Daoy (cell line): ENCODE measurements at places on chromosomes 4 and X. TPM values are rescaled to one million over a fixed set of nuclear protein-coding genes. Genes with fewer than 3 reads are reported as not detected.

DNA sequence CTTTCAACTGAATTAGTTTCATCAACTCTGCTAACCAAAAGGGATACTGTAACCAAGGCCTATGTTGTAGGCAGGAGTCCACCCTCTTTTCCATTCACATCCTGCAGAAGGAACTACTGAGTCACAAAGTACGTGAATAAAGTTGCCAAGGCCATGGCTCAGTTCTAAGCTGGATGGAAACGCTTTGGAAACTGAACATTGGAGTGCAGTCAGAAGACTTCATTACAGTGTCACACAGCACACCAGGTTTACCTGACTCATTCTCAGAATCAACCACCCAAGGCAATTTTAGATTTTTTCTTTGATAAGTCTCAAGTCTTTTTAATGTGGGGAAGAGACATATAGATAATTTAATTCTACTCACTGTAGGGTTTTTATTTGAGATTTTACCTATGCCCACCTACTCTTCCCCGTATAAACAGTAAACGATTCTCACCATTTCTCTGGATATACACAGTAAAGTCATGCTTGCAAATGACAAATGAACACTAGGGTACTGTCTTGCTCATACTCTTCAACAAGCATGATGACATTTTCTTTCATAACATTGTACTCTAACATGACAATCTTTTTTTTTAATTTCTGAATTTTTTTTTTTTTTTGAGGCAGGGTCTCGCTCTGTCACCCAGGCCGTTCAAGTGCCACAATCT is 58.9 kb upstream of the RBM47 start:
- DNase-seq = no peak

DNA sequence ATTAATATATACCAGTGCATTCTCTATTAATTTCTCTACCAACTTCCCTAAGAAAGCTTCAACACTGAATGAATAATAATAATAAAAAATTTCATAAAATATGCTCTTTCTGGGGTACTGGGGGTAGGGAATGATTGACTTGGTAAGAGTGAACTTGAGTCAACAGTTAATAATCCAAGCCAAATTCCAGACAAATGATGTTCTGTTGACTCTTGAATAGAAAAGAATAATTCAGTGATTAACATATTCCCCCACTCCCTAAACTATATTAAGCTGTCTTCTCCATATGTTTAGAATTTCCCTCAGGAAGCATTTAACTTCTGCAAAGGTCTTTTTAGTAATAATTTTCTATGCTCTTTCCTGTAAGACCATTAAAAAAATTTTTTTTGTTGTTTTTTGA is 12.3 kb downstream of the PGRMC2 start:
- DNase-seq = no peak

GRCh38 chr4:48296365-48296764 is 26.7 kb upstream of the TEC start:
- no peak for DNase-seq

GRCh38 chrX:72609313-72609712 is 36.7 kb upstream of the HDAC8 start:
- no peak for DNase-seq

GRCh38 chr4:96912716-96913115 is 1072.8 kb downstream of the PDHA2 start:
- no peak for DNase-seq

DNA sequence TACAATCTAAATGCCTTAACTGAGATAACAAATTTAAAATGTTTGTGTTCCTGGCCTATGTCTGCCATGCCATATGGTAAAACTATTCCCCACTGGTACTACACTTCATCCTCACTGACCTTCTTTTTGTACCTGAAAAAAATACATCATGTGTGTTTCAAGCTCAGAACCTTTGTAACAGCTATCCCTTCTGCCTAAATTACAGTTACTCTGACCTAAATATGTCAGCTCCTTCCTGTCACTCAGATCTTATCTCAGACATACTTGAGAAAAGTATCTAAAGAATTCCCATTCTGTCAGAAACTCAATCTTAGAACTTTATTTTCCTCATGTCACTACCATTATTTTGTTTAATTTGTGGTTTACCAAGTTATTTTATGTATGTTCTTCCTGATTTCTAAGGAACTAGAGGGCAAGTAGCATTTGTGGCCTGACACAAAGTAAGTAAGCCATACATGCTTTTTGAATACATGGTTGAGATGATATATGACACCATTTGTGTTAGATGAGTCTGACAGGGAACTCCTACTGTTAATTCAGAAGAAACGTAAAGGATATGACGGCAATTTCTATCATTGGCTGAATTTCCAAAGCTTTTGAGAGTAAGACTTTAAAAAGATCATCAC is 456.5 kb upstream of the NDST3 start:
- no peak for DNase-seq

DNA sequence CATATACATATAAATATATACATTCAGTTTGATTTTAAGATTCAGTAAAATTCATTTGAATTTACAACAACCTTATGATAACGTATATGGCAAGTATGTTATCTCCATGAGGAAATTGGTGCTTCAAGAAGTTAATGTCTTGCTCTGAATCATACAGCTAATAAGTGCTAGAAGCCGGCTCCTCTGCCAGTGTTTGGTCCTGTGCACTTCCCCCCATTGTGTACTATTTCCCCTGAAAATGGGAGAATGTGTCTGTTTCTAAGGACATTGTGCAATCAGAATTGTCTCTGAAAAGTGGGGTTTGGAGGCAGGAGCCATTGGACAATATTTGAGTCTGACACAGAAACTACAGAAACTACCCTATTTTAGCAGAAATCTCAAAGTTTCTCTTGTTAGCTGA is 135.9 kb downstream of the CPE start:
- DNase-seq = no peak

DNA sequence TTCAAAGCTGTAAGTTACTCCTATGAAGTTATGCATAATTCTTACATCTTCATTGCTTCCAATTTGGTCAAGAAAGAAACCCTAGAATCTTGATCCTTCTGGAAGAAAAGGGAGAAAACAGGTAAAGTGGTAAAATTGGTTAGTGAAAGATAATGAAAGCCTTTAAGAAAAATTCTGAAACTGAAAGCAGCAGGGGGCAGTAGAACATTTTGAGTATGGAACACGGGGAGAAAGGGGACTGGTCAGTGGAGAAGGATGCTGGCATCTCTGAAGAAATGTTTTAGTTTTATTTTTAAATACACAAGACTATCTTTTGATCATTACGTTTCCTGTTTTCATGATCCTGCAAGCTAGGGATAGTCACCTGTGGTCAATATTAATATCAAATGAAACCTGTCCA is 54.3 kb downstream of the SLIT2 start:
- no peak for DNase-seq

DNA sequence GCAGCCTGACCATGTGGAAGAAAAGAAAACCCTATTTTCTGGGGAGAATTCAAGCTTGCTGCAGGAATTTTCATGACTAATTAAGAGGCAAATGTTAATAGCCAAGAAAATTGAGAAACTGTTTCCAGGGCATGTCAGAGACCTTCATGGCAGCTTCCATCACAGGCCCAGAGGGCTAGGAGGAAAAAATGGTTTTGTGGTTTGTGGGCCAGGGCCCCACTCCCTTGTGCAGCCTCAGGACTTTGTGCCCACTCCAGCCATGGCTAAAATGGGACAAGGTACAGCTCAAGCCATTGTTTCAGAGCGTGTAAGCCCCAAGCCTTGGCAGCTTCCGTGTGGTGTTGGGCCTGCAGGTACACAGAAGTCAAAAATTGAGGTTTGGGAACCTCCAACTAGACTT is 282.9 kb downstream of the DCAF12L2 start:
- DNase-seq = no peak

- no peak for DNase-seq
Observed at GRCh38 chr4:178881937-178882336, 1439.7 kb upstream of the AGA start.

Gene TCEAL7
- 0.91 and 6.5 TPM in 2 replicates for total RNA-seq

Gene HSD17B13
- not detected in 2 replicates for total RNA-seq

Gene DSPP
- not detected in 2 replicates for total RNA-seq

Gene OPN1MW
- total RNA-seq = not detected in 2 replicates
